Renal pelvis (tissue), 12 donors: ENCODE measurements at places on chromosomes 1 and 21.

- no peak for DNase-seq
Measured at GRCh38 chr1:205676002-205676401, 4.3 kb downstream of the SLC45A3 start.

DNA sequence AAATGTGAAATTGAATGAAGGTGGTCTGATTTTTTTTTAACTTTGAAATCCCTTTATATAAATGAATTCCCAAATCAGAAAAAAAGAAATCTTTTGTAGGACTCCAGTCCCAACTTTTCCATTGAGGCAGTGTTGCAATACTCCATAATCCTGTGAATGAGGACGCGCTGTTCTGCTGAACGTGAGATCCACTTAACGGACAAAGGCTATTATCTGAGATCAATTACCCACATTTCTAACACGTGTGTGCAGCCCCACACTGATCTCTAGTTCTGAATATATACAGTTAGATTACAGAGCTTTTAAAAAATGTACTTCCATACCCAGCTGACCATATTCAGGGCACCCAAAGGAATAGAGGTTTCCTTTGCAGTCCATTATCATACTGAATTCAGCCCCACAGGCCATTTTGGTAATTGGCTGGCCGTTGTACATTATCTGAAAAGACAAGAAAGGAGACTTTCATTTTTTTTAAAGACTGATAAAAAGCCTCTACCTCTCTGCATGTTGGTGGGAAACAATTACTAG is 19.0 kb downstream of the RCC2 start:
- DNase-seq, result no peak

DNA sequence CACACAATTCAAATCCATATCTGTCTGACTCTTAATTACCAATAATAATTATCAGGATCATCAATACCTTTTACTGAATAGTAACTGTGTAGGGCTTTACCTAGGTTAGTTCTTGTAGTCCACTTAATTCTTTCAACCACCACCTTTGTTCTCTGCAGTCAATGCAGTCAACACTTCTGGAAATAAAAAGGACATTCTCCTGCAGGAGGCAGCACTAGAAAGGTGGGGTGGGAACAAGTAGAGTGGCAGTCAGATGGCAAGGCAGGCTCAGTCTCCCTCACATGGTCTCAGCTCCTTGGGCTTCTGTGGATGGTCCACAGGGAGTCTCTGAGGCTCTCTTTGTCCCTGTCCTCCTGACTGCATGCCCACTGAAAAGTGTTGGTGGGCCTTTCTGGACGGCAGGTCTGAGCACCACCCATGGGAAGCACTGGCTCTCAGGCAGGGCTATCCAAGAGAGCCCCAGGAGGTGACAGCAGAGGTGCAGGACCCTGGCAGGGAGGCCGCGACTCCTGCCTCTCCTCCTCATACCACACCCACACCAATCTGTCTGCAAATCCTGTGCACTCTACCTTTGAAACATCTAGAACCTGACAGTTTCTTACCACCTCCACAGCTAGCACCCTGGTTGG is 237.3 kb downstream of the FOXD2 start:
- no peak for DNase-seq

GRCh38 chr1:24007079-24007478 is 27.0 kb upstream of the SRSF10 start:
- no peak for DNase-seq

DNA sequence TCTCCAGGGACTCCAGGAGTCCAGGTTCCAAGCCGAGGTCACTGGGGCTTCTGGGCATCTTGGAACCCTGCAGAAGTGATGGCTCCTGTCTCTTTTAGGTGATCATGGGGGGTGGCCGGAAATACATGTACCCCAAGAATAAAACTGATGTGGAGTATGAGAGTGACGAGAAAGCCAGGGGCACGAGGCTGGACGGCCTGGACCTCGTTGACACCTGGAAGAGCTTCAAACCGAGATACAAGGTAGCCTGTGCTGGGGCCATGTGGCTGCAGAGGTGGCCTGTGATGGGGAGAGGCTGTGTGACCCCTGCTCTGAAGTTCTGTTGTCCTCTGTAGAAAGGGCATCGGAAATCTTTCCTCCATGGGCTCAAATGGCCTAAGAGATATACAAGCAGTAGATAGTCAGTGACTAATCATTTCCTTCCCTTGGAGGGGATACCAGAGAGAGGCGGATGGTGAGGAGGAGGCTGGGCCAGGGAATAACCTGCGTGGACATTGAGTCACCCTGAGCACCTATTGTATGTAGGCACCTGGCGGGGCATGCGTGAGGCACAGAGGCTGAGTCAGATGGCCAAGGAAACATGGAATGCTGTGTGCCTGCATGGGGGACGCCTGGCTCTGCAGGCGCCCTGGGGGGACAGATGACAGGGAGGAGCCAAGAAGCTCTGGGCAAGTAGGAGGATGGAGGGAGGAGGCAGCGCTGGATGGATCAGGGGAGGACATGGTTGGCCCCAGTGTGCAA is 59.0 kb downstream of the ALPL start:
- DNase-seq, result no peak
